ENCODE measurements at places on chromosomes 16 and 17. TPM values are rescaled to one million over a fixed set of nuclear protein-coding genes. Genes with fewer than 3 reads are reported as not detected.
A peak's percentile ranks its signal among the peaks of the same experiment; 100 is the strongest.

GRCh38 chr17:45149669-45150664, 1.7 kb downstream of the HEXIM1 start:
- peaks cover 30% of the 10 kb centered on the region for H3K4me1 ChIP-seq
- H3K27ac ChIP-seq, result peak overlapping the region; percentile 93
- H3K27me3 ChIP-seq, result no peaks in the 10 kb centered on the region
- DNase-seq, result peak; percentile 78
- H3K36me3 ChIP-seq, result no peaks in the 10 kb centered on the region
- no peak overlapping the region for H3K4me3 ChIP-seq

GRCh38 chr17:31907342-31907962, 5.9 kb upstream of the UTP6 start:
- peak; percentile 62 for DNase-seq
- no peaks in the 10 kb centered on the region for H3K4me1 ChIP-seq
- H3K36me3 ChIP-seq, result no peaks in the 10 kb centered on the region
- no peak overlapping the region for H3K27ac ChIP-seq
- H3K27me3 ChIP-seq, result no peaks in the 10 kb centered on the region

- DNase-seq, result no peak
- H3K36me3 ChIP-seq, result no peaks in the 10 kb centered on the region
- no peak overlapping the region for H3K27ac ChIP-seq
- H3K27me3 ChIP-seq, result no peaks in the 10 kb centered on the region
- H3K4me3 ChIP-seq, result no peak overlapping the region
- peaks cover 2% of the 10 kb centered on the region for H3K4me1 ChIP-seq
These were observed 9.6 kb downstream of the ACE start for GRCh38 chr17:63486317-63487013.

GRCh38 chr17:64200080-64201032, 62.7 kb downstream of the TEX2 start:
- H3K4me1 ChIP-seq, result no peaks in the 10 kb centered on the region
- no peak overlapping the region for H3K4me3 ChIP-seq
- H3K27ac ChIP-seq, result no peak overlapping the region
- DNase-seq, result no peak

DNA sequence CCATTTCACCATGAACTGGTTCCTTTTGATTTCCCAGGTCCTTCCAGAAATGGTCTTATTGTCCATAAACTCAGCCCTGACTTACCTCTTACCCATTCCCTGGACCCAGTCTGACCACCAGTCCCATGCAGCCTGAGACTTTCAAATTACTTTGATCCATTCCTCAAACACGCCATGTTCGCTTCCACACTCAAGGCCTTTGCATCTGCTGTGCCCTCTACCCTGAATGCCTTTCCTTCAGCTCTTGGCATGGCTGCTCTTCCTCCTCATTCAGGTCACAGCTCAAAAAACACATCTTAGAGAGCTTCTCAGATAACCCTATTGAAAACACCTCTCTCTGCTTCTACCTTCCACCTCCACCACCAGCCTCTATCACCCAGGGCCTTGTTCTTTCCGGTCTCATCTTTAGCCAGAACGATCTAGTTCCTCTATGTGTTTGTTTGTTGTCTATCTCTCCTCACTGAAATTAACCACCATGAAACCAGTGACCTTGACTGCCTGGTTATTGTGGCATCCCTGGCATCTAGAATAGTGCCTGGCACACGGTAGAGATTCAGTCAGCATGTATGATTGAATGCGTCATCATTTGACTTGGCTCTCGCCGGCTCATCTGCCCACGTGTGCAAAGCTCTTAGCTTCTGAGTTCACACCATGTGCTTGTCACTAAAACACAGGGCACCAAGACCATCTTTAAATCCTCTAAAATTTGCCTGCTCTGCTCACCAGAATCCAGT, 12.8 kb downstream of the CRYM start:
- no peaks in the 10 kb centered on the region for H3K36me3 ChIP-seq
- no peak overlapping the region for H3K27ac ChIP-seq
- no peak overlapping the region for H3K4me3 ChIP-seq
- no peaks in the 10 kb centered on the region for H3K4me1 ChIP-seq
- DNase-seq, result no peak

- H3K36me3 ChIP-seq, result no peaks in the 10 kb centered on the region
- no peak overlapping the region for H3K27ac ChIP-seq
- H3K4me3 ChIP-seq, result no peak overlapping the region
- DNase-seq, result no peak
- H3K27me3 ChIP-seq, result no peaks in the 10 kb centered on the region
These were observed 29.4 kb downstream of the ANKFY1 start for GRCh38 chr17:4234401-4234800.

Gene KRT27
- not detected for total RNA-seq

DNA sequence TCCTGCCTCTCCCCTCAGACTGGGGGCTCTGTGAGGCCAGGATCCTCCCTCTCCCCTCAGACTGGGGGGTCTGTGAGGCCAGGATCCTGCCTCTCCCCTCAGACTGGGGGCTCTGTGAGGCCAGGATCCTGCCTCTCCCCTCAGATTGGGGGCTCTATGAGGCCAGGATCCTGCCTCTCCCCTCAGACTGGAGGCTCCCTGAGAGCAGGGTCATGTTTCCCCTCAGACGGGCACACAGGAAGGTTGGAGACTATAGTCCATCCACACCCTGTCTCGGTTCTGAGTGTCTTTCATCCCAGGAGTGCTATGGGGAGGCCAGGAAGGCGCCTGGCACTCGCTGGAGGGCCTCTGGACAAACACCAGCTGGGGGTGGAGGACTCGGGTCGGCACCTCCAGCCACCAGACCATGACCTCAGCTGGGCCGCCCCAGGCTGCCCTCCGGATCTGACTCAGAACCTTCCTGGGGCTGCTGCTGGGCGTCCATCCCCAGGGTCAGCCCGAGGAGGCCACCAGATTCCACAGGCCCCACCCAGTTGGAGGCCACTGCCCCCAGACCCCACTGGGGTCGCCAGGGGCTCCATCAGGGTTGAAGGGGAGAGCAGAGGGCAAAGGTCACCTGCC, 21.9 kb upstream of the DLX4 start:
- H3K4me3 ChIP-seq, result no peak overlapping the region
- no peaks in the 10 kb centered on the region for H3K4me1 ChIP-seq
- no peaks in the 10 kb centered on the region for H3K27me3 ChIP-seq
- H3K36me3 ChIP-seq, result no peaks in the 10 kb centered on the region

GRCh38 chr17:13127921-13128602, 110.2 kb upstream of the ELAC2 start:
- H3K4me1 ChIP-seq, result no peaks in the 10 kb centered on the region
- H3K36me3 ChIP-seq, result no peaks in the 10 kb centered on the region
- no peaks in the 10 kb centered on the region for H3K27me3 ChIP-seq
- no peak for DNase-seq

Gene TOX3
- not detected for total RNA-seq

- H3K4me3 ChIP-seq, result no peak overlapping the region
- H3K27ac ChIP-seq, result no peak overlapping the region
- no peak for DNase-seq
- H3K27me3 ChIP-seq, result no peaks in the 10 kb centered on the region
- H3K4me1 ChIP-seq, result no peaks in the 10 kb centered on the region
- no peaks in the 10 kb centered on the region for H3K36me3 ChIP-seq
These were observed 26.5 kb upstream of the SLC39A11 start for GRCh38 chr17:73118951-73119391.

DNA sequence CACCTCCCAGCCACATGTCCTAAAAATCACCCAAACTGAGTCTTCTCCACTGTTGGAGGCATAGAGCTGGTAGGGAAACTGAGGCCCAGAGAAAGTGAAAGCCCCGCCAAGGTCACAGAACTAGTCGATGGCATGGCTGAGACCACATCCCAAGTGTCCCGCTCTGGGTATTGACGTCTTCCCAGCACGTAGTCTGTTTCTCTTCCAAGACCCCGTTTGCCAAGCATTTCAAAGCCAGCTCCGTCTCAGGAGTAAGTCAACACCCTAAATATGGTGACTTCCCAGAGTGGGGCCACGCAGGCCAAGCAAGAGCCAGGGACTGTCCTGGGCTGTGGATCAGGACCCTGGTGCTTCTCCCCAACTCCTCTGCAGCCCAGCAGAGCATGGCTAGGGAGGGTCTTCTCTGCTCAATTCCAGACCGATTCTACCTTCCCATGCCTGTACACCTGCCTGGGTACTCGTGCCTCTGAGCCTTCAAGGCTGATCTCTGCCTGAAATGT, 19.7 kb downstream of the PITPNM3 start:
- no peaks in the 10 kb centered on the region for H3K36me3 ChIP-seq
- no peak overlapping the region for H3K4me3 ChIP-seq
- no peak overlapping the region for H3K27ac ChIP-seq

DNA sequence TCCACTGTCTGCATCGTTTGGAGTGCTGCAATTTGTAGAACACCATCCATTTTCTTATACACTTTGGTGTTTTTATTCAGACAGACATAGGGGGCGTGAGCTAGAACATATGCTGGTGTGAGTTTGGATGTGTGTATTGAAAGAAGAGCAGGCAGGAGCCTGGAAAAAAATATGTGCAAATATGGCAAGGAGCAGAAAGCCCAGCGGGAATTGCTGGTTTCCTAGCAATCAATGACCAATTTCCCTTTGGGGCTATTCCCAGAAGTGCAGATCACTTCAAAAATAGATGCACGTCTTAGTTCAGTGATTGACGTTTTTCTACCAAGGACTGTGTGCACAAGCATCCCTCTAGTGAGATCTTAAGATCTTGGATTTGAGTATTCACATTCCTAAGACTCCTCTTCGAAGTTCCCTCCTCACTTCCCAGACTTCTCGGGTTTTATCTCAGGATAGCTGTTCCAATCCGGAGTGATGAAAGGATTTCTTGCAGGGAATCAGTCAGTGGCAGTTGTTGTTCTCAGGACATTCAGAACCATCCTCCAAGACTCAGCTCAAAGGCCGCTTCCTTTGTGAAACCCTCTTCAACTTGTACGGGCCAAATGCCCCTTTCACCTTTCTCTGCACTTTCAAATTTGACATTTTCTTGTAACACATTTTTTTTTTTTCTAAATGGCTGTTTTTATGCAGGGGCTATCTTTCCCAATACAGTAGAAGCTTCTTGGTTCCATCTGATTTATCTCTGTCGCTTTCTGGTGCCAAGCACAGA, 268.7 kb upstream of the ASIC2 start:
- DNase-seq, result no peak
- H3K4me1 ChIP-seq, result no peaks in the 10 kb centered on the region
- no peak overlapping the region for H3K4me3 ChIP-seq

- H3K4me3 ChIP-seq, result no peak overlapping the region
- no peaks in the 10 kb centered on the region for H3K27me3 ChIP-seq
- no peak overlapping the region for H3K27ac ChIP-seq
- no peaks in the 10 kb centered on the region for H3K36me3 ChIP-seq
- DNase-seq, result no peak
- H3K4me1 ChIP-seq, result peaks cover 25% of the 10 kb centered on the region
These were observed 1.1 kb upstream of the AXIN1 start for GRCh38 chr16:353404-354290.

GRCh38 chr17:44827863-44828262, 2.2 kb downstream of the GJC1 start:
- H3K27ac ChIP-seq, result no peak overlapping the region
- no peaks in the 10 kb centered on the region for H3K36me3 ChIP-seq
- peaks cover 9% of the 10 kb centered on the region for H3K4me1 ChIP-seq
- DNase-seq, result no peak
- no peak overlapping the region for H3K4me3 ChIP-seq
- peaks cover 27% of the 10 kb centered on the region for H3K27me3 ChIP-seq

GRCh38 chr17:20244671-20245070, 222.7 kb downstream of the LGALS9B start:
- no peaks in the 10 kb centered on the region for H3K27me3 ChIP-seq
- H3K27ac ChIP-seq, result no peak overlapping the region
- no peaks in the 10 kb centered on the region for H3K36me3 ChIP-seq
- H3K4me1 ChIP-seq, result no peaks in the 10 kb centered on the region
- no peak overlapping the region for H3K4me3 ChIP-seq
- no peak for DNase-seq

- no peaks in the 10 kb centered on the region for H3K36me3 ChIP-seq
- H3K4me3 ChIP-seq, result no peak overlapping the region
- DNase-seq, result peak; percentile 59
- H3K27ac ChIP-seq, result peak overlapping the region; percentile 35
- no peaks in the 10 kb centered on the region for H3K27me3 ChIP-seq
These were observed 31.2 kb downstream of the CHD9 start for GRCh38 chr16:53085931-53086421.

- H3K4me3 ChIP-seq, result peak overlapping the region; percentile 100
- no peaks in the 10 kb centered on the region for H3K27me3 ChIP-seq
- peaks cover 50% of the 10 kb centered on the region for H3K36me3 ChIP-seq
- peaks cover 25% of the 10 kb centered on the region for H3K4me1 ChIP-seq
- DNase-seq, result no peak
These were observed 3.3 kb downstream of the HERPUD1 start for GRCh38 chr16:56935201-56935600.

DNA sequence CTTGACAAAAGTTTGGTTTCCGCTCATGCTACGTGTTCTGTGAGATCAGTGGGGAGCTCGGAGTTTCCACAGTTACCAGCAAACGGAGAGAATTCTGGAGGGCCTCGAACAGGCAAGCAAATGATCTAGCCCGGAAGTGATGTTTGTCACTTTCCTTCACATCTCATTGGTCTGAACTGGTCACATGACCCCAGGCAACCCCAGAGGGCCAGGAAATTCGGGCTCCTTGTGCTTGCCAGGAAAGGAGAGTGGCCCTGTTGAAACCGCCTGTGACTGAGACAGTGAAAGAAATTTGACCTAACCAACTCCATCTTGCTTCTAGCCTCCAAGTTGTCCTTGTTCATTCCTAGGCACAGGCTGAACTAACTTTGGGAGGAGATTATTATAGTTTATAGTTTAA, 23.0 kb downstream of the SPPL2C start:
- no peaks in the 10 kb centered on the region for H3K36me3 ChIP-seq
- H3K27ac ChIP-seq, result no peak overlapping the region
- no peaks in the 10 kb centered on the region for H3K27me3 ChIP-seq
- H3K4me3 ChIP-seq, result no peak overlapping the region
- no peak for DNase-seq

Gene CACNA1G
- 0.49 TPM for total RNA-seq

DNA sequence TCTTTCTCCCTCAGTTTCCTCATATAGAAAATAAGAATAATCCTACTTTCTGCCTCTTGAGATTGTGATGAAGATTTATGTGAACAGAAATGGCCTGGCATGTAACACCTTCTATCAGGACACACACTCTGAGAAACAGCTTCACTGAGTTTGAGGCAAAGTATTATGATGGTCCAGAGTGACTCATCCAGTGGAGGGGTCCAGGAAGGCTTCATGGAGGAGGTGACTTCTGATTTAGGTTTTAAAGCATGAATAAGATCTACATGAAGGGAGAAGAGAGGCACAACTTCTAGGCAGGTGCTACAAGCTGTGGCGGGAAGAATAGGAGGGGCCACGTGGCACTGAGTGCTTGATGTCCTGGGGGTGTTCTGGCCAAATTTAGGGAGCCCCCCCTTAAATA, 124.4 kb upstream of the SDK2 start:
- H3K4me3 ChIP-seq, result no peak overlapping the region
- no peaks in the 10 kb centered on the region for H3K36me3 ChIP-seq
- no peaks in the 10 kb centered on the region for H3K27me3 ChIP-seq
- H3K27ac ChIP-seq, result no peak overlapping the region

DNA sequence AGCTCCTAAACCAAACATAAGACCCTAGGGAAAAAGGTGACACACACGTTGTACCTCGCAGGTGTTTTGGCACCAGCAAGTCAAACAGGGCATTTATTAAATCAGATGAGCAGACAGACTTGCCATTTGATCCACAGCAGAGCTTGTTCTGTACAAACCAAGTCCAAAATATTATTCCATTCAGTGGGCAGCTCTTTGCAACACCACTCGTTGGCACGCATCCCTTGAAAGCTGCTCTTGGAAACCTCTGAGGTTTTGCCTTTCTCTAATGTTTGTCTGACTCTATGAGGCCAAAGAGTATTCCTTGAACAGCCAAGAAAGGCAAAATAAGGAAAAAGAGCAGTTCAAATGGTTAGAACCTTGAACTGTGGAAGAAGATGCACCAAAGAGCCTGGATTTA, 12.7 kb downstream of the TMEM100 start:
- peaks cover 13% of the 10 kb centered on the region for H3K4me1 ChIP-seq
- no peaks in the 10 kb centered on the region for H3K36me3 ChIP-seq
- H3K4me3 ChIP-seq, result no peak overlapping the region
- H3K27ac ChIP-seq, result peak overlapping the region; percentile 14

Measured in thyroid gland (tissue), 4 donors.